ENCODE measurements at places on chromosomes 3 and 15. TPM values are rescaled to one million over a fixed set of nuclear protein-coding genes. Genes with fewer than 3 reads are reported as not detected.

UBE2E2 gene
- polyA plus RNA-seq: 27.4 TPM

HHATL gene
- 332 TPM for polyA plus RNA-seq

PLIN1 gene
- 13.2 TPM for polyA plus RNA-seq

UBAP1L gene
- polyA plus RNA-seq: 5.3 TPM

MLF1 gene
- 76.4 TPM for polyA plus RNA-seq

ZNF502 gene
- polyA plus RNA-seq: 2.9 TPM

SV2B gene
- polyA plus RNA-seq: 0.29 TPM

ST3GAL6 gene
- polyA plus RNA-seq: 44.6 TPM

THPO gene
- 1.0 TPM for polyA plus RNA-seq

NKIRAS1 gene
- 9.4 TPM for polyA plus RNA-seq

DPPA4 gene
- not detected for polyA plus RNA-seq

SELENOK gene
- polyA plus RNA-seq: 243 TPM

MYZAP gene
- polyA plus RNA-seq: 303 TPM

GNAT1 gene
- polyA plus RNA-seq: not detected

SHC4 gene
- polyA plus RNA-seq: 2.6 TPM

ALS2CL gene
- 15.6 TPM for polyA plus RNA-seq

ZMYND10 gene
- 0.20 TPM for polyA plus RNA-seq

C2CD4A gene
- polyA plus RNA-seq: not detected

CASR gene
- polyA plus RNA-seq: not detected

TMEM40 gene
- 10.1 TPM for polyA plus RNA-seq
